Left kidney (tissue), 8 donors: ENCODE measurements at places on chromosomes 12 and 14.

GRCh38 chr12:32567296-32567674 lies 111.8 kb upstream of the DNM1L start:
- no peak for DNase-seq

DNA sequence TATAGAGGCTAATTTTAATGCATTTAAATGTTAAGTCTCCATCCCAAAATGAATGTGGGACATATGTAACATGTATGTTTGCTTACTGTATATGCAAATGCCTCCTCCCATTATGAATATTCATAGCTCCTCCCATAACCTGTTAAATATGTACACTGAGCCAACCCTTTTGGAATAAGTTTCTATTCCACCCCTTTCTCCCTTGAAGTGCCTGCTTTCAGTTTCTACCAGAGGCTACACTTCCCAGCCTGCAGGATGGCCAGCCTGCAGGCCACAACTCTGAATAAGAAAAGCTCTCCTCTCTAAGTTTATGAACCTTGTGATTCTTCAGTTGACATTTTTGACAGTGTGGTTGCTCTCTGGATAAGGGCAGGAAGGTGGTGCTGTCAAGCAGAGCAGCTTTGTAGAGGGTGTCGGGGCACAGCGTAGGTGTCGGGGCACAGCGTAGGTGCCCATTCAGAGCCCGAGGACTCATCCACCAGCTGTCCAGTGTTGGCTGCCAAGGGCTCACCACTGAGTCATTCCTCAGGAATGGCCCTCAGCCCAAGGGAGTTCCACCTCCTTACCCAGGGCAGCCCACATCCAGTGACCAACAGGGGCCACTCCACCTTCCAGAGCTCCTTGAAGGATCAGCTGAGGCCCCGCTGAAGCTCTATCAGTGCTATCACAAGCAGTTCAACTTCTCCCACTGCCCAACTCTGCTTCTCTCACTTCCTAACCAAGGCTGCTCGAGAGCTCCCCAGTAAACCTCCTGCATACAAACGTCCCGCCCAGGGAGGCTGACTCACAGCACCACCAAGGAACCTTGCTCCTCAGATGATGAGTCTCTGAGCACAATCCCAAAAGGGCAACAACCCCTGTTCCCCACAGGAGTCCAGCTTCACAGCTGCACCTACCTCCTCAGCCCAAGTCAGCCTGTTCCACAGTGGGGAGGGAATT lies 31.4 kb downstream of the VWF start:
- no peak for DNase-seq

- no peak for DNase-seq
Measured at GRCh38 chr12:75735853-75736252, 224.4 kb upstream of the KRR1 start.

DNA sequence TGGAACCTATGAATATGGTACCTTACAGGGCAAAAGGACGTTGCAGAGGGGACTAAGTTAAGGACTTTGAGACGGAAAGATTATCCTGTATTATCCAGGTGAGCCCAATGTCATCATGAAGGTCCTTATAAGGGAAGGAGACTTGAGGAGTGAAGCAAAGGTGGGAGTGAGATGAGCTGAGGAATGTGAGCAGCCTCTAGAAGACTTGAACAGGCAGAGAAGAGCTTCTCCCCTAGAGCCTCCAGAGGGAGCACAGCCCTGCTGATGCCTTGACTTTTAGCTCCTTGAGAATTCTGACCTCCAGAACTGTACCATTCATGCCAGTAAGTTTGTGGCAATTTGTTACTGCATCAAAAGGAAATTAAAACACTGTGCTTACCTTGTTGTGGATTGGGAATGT lies 41.8 kb upstream of the DCD start:
- DNase-seq, result no peak

DNA sequence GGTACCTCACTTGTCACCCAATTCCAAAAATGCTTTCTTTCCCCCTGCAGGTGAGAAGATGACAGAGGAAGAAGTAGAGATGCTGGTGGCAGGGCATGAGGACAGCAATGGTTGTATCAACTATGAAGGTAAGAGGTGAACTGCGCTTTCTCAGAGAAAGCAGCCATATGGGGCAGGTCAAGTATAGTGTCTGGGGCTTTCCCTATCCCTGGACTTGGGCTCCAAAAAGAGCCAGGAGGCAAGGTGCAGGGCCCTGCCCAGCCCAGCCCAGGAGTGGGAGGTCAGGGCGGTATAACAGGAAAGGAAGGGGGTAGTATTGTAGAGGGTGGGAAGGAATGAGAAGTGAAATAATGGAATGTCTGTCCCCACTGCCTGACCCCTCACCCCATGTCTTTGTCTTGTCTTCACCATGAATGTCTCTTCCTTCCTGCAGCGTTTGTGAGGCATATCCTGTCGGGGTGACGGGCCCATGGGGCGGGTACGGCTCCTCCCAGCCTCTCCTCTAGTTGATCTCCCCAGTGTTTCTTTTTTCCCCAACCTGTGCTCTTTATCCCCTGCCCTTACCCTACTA lies 2.1 kb downstream of the MYL6 start:
- DNase-seq, result no peak

DNA sequence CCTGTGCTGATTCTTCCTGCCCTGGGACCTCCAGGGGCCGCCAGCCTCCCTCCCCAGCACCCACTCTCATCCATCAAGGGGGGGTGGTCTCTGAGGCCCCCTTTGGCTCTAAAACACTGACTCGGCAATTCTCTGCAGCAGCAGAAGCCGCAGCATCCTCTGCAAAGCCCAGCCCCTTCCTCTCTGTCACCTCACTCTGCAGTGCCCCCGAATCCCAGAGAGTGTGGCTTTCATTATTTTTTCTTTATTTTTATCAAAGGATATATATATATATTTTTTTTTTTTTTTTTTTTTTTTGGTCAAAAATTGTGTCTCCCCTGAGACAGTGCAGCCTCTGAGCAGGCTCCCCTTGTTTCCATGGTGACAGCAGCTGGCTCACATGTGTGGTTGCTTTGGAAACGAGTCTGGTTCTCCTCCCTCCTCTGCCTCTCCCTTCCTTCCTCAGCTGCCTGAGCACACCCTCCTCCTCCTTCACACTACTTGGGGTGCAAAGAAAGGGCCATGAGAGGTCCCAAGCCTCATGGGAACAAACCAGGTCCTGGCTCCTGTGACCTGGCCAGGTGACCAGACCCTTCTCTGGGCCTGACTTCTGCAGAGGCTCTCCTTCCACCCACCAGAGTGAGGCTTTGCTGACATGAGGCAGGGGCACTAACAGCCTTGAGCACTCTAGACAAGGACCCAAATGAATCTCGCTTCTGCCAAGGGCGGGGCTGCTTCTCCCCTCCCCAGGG lies 100.5 kb downstream of the LRRC74A start:
- no peak for DNase-seq

- no peak for DNase-seq
Measured at GRCh38 chr12:72219937-72220336, 52.2 kb upstream of the TRHDE start.

DNA sequence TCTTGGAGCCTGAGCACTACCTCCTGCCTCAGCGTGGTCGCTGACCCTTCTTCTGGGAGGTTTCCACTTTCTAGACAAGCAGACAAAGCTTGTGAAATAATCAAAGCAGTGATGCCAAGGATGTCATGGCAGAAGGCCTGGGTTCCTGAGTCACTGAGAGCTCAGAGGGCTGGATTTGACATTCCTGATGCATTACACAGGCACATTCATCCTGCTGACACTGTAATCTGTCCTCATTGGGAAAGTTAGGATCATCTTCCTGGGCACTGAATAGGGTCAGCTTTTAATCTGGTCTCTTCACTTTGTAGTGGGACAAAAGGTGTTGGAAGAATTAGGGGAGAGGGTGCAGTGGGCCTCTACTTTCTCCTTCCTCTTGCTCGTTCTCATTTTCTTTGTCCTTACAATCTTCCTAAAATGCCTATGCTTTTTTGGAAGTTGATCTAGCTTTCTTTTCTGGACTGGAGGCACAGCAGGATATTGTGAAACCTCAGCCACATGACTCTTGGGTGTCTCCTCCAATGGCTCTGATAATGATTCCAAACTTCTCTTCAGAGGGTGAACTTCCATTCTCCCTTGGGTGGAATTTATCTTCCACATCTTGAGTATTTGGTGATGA lies 29.6 kb downstream of the EEA1 start:
- DNase-seq, result no peak

DNA sequence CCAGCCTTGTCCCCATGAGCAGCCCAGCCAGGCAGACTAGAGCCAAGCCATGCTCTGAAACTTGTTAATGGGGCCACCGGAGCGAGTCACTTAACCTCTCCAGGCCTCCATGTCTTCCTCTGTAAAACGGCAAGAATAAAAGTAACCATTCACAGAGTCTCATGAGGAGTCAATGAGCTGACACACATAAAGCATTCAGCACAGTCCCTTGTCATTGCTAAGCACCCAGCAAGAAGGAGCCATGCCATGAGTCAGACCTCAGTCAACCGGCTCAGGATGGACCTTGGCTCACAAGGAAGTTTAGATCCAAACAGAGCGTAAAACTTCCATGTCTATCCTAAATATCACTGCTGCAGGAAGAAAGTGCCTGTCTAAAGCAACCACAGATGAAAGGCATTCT lies 10.6 kb downstream of the FICD start:
- no peak for DNase-seq

- DNase-seq, result no peak
Measured at GRCh38 chr12:131055596-131056233, 102.0 kb downstream of the ADGRD1 start.

GRCh38 chr14:66237741-66238140 lies 248.4 kb upstream of the CCDC196 start:
- no peak for DNase-seq

GRCh38 chr14:53409969-53410368 lies 256.8 kb upstream of the DDHD1 start:
- DNase-seq, result no peak

GRCh38 chr14:61561657-61562276 lies 133.5 kb upstream of the HIF1A start:
- peak; percentile 89 for DNase-seq

GRCh38 chr12:9111525-9111924 lies 4.2 kb downstream of the A2M start:
- no peak for DNase-seq

GRCh38 chr12:69981881-69982475 lies 157.0 kb downstream of the MYRFL start:
- DNase-seq, result no peak

DNA sequence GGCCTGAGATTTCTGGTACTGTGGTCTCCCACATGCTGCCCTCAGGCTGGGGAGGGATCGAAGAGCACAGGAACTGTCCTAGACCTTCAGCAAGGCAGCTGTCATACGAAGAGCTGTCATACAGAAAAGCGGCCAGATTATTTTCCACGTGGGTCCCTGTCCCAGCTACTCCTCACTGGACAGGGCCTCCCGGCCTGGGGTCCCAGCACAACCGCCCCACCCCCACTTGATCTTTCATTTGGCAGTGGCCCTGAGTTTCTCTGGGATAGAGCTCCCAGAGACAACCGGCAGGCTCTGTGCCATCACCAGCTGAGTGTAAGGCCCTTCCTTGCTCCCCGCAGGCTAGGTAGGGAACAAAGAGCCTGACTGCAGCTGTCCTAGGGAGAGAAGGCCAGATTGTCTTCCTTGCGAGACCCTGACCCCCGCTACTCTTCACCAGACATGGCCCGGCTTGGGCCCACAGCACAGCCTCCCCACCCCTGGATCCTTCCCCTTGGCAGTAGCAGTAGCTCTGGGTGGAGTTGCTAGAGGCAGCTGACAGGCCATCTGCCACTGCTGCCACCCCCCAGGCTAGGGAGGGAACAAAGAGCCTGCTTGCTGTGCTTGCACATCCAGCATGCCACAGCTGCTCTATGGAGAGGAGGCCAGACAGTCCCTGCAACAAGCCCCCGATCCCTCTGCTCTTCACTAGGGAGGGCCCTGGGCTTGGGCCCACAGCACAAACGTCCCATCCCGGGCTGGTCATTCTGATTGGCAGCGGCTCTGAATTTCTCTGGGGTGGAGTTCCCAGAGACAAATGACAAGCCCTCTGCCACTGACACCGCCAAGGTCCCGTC lies 3.1 kb upstream of the OR4N2 start:
- DNase-seq, result no peak

DNA sequence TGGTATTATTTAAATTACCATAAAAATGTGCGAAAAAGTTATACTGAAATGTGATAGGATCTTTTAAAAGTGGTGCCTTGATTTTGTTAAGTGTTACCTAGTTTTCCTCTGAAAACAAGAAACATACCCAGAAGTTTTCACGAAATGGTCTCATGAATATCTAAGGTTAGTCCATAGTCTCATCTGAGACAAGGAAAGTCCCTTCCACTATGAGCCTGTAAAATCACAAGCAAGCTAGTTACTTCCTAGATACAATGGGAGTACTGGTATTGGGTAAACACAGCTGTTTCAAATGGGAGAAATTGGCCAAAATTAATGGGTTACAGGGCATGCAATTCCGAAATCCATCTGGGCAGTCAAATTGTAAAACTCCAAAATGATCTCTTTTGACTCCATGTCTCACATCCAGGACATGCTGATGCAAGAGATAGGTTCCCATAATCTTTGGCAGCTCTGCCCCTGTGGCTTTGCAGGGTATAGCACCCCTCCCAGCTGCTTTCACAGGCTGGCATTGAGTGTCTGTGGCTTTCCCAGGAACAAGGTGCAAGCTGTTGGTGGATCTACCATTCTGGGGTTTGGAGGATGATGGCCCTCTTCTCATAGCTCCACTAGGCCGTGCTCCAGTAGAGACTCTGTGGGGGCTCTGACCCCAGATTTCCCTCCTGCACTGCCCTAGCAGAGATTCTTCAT lies 271.4 kb downstream of the NAV3 start:
- no peak for DNase-seq

DNA sequence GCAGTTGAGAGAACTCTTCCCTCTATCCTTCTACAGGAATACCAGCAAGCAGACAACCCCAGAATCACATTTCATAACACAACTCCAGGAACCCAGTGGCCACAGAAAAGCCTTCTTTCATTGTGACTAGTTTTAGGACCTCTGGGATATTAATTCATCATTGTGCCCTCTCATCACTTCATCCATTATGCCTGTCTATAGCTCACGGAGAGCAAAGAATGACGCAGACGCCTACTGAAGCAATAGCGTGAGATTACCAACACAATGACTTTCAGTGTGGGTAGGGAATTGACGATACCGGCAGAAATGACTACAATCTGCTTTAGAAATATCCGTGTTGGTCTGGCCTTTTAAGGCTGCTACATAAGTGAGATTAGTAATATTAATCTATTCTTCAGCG lies 158.1 kb upstream of the FOXG1 start:
- DNase-seq, result no peak

- peak; percentile 75 for DNase-seq
Measured at GRCh38 chr12:68040450-68041075, 51.3 kb downstream of the IFNG-AS1 start.

GRCh38 chr14:105333613-105334364 lies 19.2 kb downstream of the PACS2 start:
- DNase-seq, result no peak

- DNase-seq, result peak; percentile 73
Measured at GRCh38 chr14:24818058-24818822, 184.2 kb upstream of the GZMB start.
